Spleen (tissue), 13 donors: ENCODE measurements at places on chromosomes 5 and 9. TPM values are rescaled to one million over a fixed set of nuclear protein-coding genes. Genes with fewer than 3 reads are reported as not detected.

DNA sequence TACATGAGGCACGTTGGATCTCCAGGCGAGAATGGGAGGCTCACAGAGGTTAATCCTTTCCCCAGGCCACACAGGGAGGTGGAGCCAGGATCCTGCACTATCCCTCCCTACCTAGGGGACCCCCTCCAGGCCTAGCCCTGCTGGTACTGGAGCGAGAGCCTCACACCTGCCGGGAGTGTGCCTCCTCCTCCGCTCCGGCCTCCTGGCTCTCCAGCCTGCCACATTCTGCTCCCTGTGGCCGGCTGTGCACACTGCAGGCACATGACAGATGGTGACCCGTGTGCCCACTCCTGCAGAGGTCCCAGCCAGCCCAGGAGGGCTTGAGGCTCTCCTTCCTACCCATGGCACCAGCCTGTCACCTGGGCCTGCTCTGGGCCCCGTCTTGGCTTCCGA, 93.4 kb downstream of the RXRA start:
- H3K4me3 ChIP-seq, result no peak overlapping the region
- peaks cover 25% of the 10 kb centered on the region for H3K36me3 ChIP-seq
- no peak overlapping the region for H3K27ac ChIP-seq
- DNase-seq, result no peak
- H3K27me3 ChIP-seq, result no peaks in the 10 kb centered on the region
- peaks cover 67% of the 10 kb centered on the region for H3K4me1 ChIP-seq

DNA sequence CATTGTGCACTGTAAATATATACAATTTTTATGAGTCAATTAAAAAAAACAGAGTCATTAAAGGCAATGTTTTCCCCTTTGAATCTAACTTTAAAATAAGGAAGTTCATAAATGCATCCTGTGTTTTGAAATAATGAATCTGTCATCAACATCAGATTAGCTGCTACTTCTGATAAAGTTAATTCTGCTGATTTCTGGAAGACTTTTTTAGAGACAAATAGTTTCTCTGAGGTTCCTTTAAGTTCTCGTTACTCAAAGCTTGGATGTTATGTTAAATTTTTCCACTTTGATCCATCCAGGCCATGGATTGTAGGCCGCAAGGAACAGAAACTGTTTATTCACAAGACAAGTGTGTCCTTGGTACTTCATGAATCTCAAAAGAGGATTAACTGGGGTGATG, 115.5 kb downstream of the CARTPT start:
- H3K4me1 ChIP-seq, result no peaks in the 10 kb centered on the region
- no peaks in the 10 kb centered on the region for H3K27me3 ChIP-seq
- H3K36me3 ChIP-seq, result no peaks in the 10 kb centered on the region
- no peak overlapping the region for H3K27ac ChIP-seq
- H3K4me3 ChIP-seq, result no peak overlapping the region

DNA sequence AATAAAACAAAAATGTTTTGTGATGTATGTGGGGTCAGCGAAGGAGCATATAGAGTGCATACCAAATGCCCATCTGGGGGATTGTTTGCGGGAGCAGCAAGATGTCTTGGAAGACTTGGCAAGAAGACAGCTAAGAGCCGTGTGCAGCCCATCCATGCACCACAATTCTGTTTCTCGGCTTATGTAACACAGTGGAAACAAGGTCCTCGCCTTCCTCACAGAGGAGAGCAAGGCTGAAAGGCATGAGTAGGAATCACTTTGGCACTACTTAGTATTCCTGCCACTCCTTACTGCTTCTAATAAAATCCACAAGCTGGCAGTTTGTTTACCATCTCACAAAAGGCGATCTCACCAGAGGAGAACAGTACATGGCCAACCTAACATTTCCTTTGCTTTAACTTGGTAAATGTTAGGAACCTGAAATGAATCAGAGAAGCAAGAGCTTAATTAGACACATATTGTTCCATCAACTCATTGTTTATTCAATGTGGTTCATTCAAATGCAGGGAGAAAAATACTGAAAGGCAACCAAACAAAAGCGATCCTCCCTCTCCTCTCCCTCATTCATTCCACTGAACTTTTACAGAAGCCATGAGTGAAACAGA, 648.1 kb downstream of the ACTL7B start:
- no peak for DNase-seq
- no peaks in the 10 kb centered on the region for H3K4me1 ChIP-seq
- no peak overlapping the region for H3K4me3 ChIP-seq
- H3K27me3 ChIP-seq, result no peaks in the 10 kb centered on the region

- H3K27ac ChIP-seq, result no peak overlapping the region
- no peaks in the 10 kb centered on the region for H3K27me3 ChIP-seq
- no peak for DNase-seq
- no peaks in the 10 kb centered on the region for H3K36me3 ChIP-seq
- H3K4me1 ChIP-seq, result no peaks in the 10 kb centered on the region
Observed at GRCh38 chr5:57466544-57466943, 16.1 kb downstream of the ACTBL2 start.

GRCh38 chr5:111099058-111099778, 7.1 kb downstream of the WDR36 start:
- H3K27me3 ChIP-seq, result no peaks in the 10 kb centered on the region
- no peak overlapping the region for H3K4me3 ChIP-seq
- peaks cover 39% of the 10 kb centered on the region for H3K36me3 ChIP-seq
- no peak for DNase-seq
- peaks cover 42% of the 10 kb centered on the region for H3K4me1 ChIP-seq

DNA sequence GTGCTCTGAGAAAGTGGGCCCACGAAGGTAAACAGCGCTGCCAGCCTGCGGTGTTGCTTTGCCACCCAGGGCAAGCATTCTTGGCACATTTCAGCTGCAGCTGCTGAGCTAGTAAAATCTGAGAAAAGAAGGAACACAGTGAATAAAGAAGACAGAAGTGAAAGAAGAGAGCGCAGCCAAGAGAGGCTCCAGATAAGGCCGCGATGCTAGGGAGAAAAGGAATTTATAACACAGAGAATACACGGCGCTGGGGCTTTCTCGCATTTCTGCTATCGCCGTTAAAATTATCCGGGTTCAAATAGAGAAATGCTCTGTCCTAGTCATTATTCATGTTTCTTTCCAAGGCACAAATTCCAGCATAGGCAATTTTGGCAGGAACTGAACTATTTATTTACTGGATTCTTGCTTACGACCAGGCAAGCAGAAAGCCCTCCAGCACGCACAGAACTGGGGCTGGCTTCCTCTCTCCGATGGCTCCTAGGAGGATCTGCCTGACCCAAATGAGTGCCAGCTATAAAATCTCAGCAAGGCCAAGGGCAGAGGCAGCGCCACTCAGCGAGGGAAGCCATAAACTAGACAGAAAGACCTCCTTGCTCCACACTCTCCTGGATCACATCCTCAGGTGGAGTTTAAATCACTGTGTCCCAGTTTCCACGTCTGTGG, 111.2 kb downstream of the ATPSCKMT start:
- H3K4me1 ChIP-seq, result no peaks in the 10 kb centered on the region
- H3K27me3 ChIP-seq, result no peaks in the 10 kb centered on the region
- DNase-seq, result no peak
- H3K36me3 ChIP-seq, result no peaks in the 10 kb centered on the region
- no peak overlapping the region for H3K4me3 ChIP-seq

- peaks cover 12% of the 10 kb centered on the region for H3K4me1 ChIP-seq
- no peak for DNase-seq
- H3K27ac ChIP-seq, result no peak overlapping the region
- no peaks in the 10 kb centered on the region for H3K27me3 ChIP-seq
- no peaks in the 10 kb centered on the region for H3K36me3 ChIP-seq
Observed at GRCh38 chr5:141597394-141597793, 21.4 kb downstream of the DIAPH1 start.

DNA sequence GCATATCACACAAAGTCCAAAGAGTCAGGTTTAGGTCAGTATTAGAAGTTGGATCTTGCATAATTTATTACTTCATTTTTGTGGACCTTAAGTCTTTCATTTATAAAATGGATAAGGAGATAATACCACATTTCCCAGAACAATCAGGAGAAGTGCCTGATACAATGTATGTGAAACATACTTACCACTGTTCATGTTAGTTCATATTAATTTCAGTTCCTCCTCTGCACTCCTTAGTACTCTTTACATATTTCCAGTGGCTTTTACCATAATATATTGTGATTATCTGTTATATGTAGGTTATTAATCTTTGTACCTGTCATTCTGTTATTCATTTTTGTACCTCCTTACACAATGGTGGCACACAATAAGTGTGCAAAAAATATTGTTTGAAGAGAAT, 214.4 kb downstream of the ARL15 start:
- H3K4me1 ChIP-seq, result no peaks in the 10 kb centered on the region
- H3K27me3 ChIP-seq, result no peaks in the 10 kb centered on the region
- H3K27ac ChIP-seq, result no peak overlapping the region
- no peak overlapping the region for H3K4me3 ChIP-seq

- DNase-seq, result no peak
- no peaks in the 10 kb centered on the region for H3K4me1 ChIP-seq
- no peaks in the 10 kb centered on the region for H3K27me3 ChIP-seq
- H3K4me3 ChIP-seq, result no peak overlapping the region
- H3K36me3 ChIP-seq, result no peaks in the 10 kb centered on the region
Observed at GRCh38 chr9:98667005-98667640, 41.6 kb downstream of the GABBR2 start.

DNA sequence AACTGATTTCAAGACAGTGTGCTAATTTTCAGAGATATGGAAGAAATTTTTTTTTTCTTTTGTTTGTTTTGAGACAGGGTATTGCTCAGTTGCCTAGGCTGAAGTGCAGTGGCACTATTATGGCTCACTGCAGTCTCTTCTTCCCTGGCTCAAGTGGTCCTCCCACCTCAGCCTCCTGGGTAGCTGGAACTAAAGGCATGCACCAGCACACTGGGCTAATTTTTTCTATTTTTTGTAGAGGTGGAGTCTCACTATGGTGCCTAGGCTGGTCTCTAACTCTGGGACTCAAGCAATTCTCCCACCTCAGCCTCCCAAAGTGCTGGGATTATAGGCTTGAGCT, 9.9 kb upstream of the TEX48 start:
- no peak for DNase-seq
- H3K27me3 ChIP-seq, result no peaks in the 10 kb centered on the region
- no peak overlapping the region for H3K4me3 ChIP-seq
- H3K4me1 ChIP-seq, result no peaks in the 10 kb centered on the region
- H3K36me3 ChIP-seq, result no peaks in the 10 kb centered on the region

DNA sequence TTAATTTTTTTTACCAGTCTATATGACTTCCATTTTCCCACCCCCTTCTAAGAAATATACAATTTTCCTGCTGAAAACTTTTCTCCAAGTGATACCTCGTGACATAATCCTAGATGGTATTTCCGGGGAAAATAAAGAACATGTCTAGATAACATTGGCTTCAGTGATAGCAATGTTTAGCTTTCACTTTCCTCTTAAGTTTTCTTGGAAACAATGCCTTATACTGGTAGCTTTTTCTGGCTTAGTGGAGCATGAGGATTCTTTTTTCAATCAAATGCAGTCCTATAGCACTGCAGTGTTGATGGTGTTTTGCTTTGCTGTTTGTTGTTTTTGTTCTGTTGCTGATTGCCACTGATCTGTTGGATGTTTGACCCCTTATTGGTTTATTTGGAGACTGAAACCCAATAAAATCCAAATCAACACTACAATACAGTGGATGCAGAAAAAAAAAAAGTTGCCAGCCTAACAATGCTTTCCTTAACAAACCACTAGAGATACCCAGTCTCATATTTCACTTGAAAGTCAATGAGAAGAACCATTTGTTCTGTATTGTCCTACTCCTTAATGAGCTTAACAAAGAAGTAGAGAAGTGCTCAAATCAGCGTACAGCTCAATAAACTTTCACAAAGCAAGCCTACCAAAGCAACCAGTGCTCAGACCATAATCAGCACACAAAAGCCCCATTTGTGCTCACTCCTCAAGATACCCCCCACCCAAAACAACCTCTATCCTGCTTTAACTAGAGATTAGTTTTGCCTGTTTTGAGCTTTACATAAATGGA, 74.2 kb upstream of the GRAMD2B start:
- H3K4me3 ChIP-seq, result no peak overlapping the region
- no peaks in the 10 kb centered on the region for H3K27me3 ChIP-seq
- DNase-seq, result no peak
- no peaks in the 10 kb centered on the region for H3K36me3 ChIP-seq

GRCh38 chr9:121598167-121598964, 53.1 kb upstream of the DAB2IP start:
- H3K27me3 ChIP-seq, result peaks cover 9% of the 10 kb centered on the region
- H3K4me1 ChIP-seq, result peaks cover 7% of the 10 kb centered on the region
- DNase-seq, result no peak
- H3K4me3 ChIP-seq, result peak overlapping the region; percentile 17

DNA sequence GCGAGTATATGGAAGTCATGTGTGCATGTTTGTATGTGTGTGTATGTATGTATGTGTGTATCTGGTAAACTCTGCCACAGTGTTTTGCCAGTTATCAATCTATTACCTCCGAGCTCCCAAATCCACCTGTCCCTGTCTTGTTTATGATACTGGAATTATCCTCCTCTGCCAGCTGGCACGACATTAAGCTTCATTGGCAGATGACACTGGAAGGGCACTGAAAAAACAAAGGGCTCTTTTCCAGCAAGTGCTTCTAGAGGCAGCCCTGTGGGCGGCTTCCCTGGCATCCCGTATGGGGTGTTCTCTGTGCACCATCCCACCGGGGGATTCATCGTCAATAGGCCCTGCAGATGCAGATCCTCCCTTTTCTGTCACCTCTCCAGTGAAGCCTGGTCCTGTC, 221.5 kb downstream of the MSX2 start:
- no peak overlapping the region for H3K4me3 ChIP-seq
- H3K4me1 ChIP-seq, result no peaks in the 10 kb centered on the region
- H3K36me3 ChIP-seq, result no peaks in the 10 kb centered on the region
- no peaks in the 10 kb centered on the region for H3K27me3 ChIP-seq

Gene IL9
- polyA plus RNA-seq, result not detected

Gene PHF24
- 0.36 TPM for polyA plus RNA-seq

Gene SPATA31E1
- not detected for polyA plus RNA-seq
